Activated CD4-positive, alpha-beta memory T cell treated with anti-CD3 and anti-CD28 coated beads, Interleukin-2, amount 10 ng/mL, durations not matched to agents 7 days and 5 days (primary cell): ENCODE measurements at places on chromosomes 16 and 17. TPM values are rescaled to one million over a fixed set of nuclear protein-coding genes. Genes with fewer than 3 reads are reported as not detected.

Gene BRCA1
- 62.5 TPM for total RNA-seq

DNA sequence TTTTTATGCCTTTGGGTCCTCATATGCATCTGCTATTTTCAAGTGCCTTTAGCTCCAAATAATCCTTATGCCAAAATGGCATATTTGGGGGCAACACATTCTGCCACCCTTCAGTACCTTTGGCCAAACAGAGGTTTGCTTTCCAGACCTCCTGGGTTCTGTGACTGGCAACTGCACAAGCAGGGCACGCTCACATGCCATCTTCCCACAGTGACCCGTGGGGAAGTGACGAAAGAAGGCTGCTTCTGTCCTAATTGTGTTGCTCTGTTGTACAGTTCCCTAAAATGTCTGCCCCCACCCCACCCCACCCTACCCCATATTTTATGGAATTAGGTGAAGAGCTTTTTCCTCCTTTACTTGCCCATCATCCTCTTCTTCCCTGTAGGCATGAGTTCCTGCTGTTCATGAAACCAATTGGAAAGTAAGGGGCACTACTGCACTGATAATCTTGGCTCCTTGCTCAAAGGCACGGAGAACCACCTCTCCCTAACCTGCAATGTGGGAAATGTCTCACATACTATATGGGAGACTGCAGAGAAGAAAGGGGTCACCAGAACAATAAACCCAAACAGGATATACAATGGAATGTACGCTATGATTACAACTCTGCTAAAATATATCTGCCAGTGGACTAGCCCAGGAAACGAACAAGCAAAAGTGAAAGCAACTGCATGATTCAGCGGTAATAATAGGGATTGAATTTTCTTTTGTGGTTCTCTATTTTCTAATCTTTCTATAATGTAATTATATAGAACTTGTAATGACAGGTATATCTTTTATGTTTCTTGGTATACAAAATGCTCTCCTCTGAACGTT, 3.3 kb upstream of the SLFN12L start:
- DNase-seq: peak; percentile 69

DNA sequence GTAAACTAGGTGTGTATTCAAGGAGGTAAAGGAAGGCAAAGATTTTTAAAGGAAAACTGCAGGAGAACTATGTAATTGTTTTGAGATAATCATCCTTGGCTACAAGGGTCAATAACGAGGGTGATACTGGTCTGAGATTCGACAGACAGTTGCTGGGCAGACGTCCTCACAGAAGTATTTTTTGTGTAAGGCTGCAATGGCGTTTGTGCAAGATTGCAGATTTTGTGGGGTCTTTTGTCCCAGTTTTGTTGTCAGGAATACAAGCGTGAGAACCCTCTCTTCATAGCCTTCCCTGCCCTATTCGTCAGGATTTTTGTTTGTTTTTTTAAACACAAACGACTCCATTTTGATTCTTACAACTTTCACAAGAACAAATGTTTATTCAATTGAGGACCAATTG, 57.5 kb downstream of the GPR139 start:
- no peak for DNase-seq

- DNase-seq: no peak
Observed at GRCh38 chr16:4323071-4323844, 7.4 kb downstream of the GLIS2 start.
